Bronchus fibroblast of lung (primary cell): ENCODE measurements at places on chromosomes 12 and 14. TPM values are rescaled to one million over a fixed set of nuclear protein-coding genes. Genes with fewer than 3 reads are reported as not detected.

The OTUB2 gene
- 1.3 TPM in 2 replicates for total RNA-seq

The PTGDR gene
- not detected in 2 replicates for total RNA-seq

The BCL2L14 gene
- not detected in 2 replicates for total RNA-seq

The TMEM30B gene
- total RNA-seq: 1.2 and 2.7 TPM in 2 replicates

The PTGR2 gene
- total RNA-seq: 6.1 and 17.8 TPM in 2 replicates

The PARPBP gene
- total RNA-seq: 11.1 and 19.5 TPM in 2 replicates
